ENCODE measurements at places on chromosomes 11 and 22. TPM values are rescaled to one million over a fixed set of nuclear protein-coding genes. Genes with fewer than 3 reads are reported as not detected.

- no peak for DNase-seq
- no peak overlapping the region for H3K27ac ChIP-seq
- no peaks in the 10 kb centered on the region for H3K4me1 ChIP-seq
- H3K36me3 ChIP-seq, result peaks cover 82% of the 10 kb centered on the region
- no peak overlapping the region for H3K4me3 ChIP-seq
These were observed 60.0 kb downstream of the DKK3 start for GRCh38 chr11:11948242-11948947.

ANGPTL5 gene
- total RNA-seq, result not detected

DNA sequence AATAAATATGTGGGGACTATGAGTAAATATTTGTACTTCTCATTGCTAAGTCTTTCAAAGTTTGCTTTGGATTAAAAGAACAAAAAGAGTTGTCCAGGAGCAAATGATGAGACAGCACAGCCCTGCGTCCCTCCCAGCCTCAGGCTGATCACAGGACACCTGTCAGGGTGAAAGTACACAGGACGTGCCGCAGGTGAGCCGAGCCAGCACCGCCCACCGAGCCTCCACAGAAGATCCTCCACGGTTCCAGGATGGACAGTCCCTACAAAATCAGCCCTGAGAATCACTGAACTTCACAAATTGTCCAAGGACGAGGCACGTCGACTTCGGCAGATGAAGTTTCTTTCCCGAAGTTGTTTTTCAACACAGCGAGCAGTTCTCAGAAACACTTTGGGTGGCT, 661.5 kb downstream of the BRD1 start:
- H3K4me3 ChIP-seq, result no peak overlapping the region
- no peaks in the 10 kb centered on the region for H3K36me3 ChIP-seq
- H3K27me3 ChIP-seq, result no peaks in the 10 kb centered on the region
- DNase-seq, result no peak

CNTN5 gene
- not detected for total RNA-seq

GRCh38 chr11:13781153-13781552, 112.7 kb downstream of the FAR1 start:
- H3K27me3 ChIP-seq, result no peaks in the 10 kb centered on the region
- no peaks in the 10 kb centered on the region for H3K36me3 ChIP-seq
- no peaks in the 10 kb centered on the region for H3K4me1 ChIP-seq
- DNase-seq, result no peak
- H3K27ac ChIP-seq, result no peak overlapping the region
- H3K4me3 ChIP-seq, result no peak overlapping the region

DNA sequence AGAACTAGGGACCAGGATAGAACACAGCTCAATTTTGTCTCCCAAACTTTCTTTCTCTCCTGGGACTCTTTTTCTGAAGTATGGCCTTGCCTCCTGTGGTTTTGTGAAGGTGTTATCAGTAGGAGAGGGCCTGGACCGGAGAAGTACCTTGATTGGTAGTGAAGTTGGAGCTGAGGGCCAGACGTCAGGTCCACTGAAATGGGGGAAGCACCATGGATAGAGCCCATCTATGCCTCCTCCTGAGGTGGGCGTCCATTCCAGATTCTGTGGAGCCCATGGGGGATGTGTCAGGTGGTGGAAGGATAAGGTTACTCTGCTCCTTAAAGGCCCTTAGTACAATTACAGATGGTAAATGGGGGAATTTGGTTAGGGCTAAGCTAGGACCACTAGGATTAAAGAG, 109.7 kb downstream of the INSC start:
- H3K27ac ChIP-seq, result no peak overlapping the region
- no peak overlapping the region for H3K4me3 ChIP-seq
- H3K36me3 ChIP-seq, result no peaks in the 10 kb centered on the region
- H3K4me1 ChIP-seq, result no peaks in the 10 kb centered on the region
- peaks cover 2% of the 10 kb centered on the region for H3K27me3 ChIP-seq
- DNase-seq, result no peak

IGF2 gene
- 0.37 TPM for total RNA-seq

UQCC3 gene
- 2.7 TPM for total RNA-seq

MS4A8 gene
- total RNA-seq, result not detected

C11orf87 gene
- total RNA-seq, result not detected

RBMXL2 gene
- total RNA-seq, result not detected

DNA sequence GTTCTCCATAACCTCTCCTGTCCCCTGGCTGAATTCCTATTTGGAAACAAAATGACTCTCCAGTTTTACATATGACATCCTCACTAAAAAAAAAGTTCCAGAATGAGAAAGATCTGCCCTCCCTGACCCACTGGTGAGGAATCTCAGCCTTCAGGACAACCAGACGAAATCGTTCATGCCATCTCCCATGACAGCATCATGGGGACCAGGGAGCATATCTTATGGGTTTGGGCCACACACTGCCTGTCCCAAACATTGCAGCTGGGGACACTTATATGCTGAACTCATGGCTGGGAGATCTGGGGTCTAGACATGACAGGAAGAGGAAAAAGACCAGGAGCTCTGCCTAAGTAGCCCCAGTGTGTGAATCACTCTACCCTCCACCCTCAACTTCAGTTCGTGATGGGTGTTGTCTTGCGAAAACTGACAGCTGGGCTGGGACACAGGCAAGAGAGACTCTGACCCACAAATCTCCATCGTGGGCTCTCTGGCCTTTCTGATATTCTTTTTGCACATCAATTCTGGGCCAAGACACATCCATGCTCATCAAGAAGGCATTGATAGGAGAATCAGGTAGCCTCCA, 102.0 kb downstream of the ZNF280B start:
- no peaks in the 10 kb centered on the region for H3K4me1 ChIP-seq
- peaks cover 22% of the 10 kb centered on the region for H3K27me3 ChIP-seq
- no peak overlapping the region for H3K4me3 ChIP-seq
- no peak overlapping the region for H3K27ac ChIP-seq
- H3K36me3 ChIP-seq, result no peaks in the 10 kb centered on the region

LSP1 gene
- total RNA-seq, result 355 TPM

OR2AT4 gene
- not detected for total RNA-seq

DNA sequence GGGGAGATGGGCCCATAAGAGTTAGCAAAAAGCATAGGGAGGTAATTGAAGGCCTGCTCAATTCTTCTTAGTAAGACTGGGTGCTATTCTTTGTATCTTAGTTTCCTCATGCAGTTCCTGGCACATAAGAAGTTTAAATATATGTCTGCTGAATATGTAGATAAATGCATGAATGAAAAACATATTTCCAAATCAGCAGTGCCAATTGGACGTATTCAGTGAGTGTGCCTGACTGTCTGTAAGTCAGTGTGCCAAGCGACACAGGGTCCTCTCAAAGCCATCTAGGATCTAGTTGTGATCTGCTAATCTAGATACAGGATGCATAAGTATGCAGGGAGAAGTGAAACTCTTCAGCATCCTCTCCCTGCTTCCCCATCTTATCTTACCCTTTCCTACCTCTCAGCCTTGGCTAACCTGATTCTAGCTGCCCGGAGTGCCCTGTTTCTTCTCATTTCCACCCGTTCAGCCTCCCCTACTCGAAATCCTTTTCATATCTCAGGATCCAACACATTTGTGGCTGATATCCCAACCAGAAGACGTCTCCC, 91.1 kb upstream of the SORL1-AS1 start:
- peaks cover 8% of the 10 kb centered on the region for H3K36me3 ChIP-seq
- H3K27ac ChIP-seq, result no peak overlapping the region
- DNase-seq, result no peak
- H3K4me3 ChIP-seq, result no peak overlapping the region

- H3K36me3 ChIP-seq, result peaks cover 4% of the 10 kb centered on the region
- H3K4me3 ChIP-seq, result peak overlapping the region; percentile 26
- DNase-seq, result no peak
These were observed 1.1 kb downstream of the TTLL12 start for GRCh38 chr22:43185860-43186261.

GRCh38 chr11:73154178-73154577, 12.1 kb upstream of the FCHSD2 start:
- H3K4me3 ChIP-seq, result peak overlapping the region; percentile 19
- no peaks in the 10 kb centered on the region for H3K27me3 ChIP-seq
- peak; percentile 30 for DNase-seq
- no peaks in the 10 kb centered on the region for H3K36me3 ChIP-seq
- H3K4me1 ChIP-seq, result peaks cover 55% of the 10 kb centered on the region

DNA sequence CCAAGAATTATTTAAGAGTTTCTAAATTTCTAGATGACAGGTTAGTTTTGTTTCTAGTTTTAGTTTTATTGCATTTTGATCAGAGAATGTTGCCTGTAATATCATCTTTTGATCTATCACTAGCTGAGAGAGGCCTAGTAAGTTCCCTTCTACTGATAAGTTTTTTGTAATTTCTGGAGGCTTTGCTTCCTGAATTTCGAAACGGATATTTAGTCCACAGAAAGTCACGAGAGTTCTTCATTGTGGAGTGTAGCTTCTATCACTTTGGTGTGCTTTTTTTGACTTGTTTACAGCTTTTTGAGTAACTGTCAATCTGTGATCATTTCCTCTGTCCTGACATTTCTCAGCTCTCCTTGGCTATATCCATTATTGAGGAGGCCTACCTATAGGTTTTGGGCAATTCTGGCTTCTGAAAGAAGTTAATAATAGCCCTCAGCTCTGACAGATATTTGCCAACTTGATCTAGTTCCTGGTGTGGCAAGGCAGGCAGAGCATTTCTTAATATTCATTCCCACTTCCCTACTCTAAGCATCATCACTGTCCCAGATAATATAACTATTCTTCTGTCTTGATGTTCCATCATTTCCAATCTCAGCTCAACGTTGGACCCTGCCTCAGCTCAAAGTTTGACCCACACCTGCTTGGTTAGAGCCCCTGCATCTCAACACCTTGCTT, 171.3 kb downstream of the BLID start:
- H3K4me3 ChIP-seq, result no peak overlapping the region
- H3K4me1 ChIP-seq, result no peaks in the 10 kb centered on the region
- no peaks in the 10 kb centered on the region for H3K36me3 ChIP-seq
- H3K27me3 ChIP-seq, result no peaks in the 10 kb centered on the region
- DNase-seq, result no peak
- no peak overlapping the region for H3K27ac ChIP-seq

- no peak for DNase-seq
- H3K27me3 ChIP-seq, result no peaks in the 10 kb centered on the region
- no peaks in the 10 kb centered on the region for H3K4me1 ChIP-seq
- no peaks in the 10 kb centered on the region for H3K36me3 ChIP-seq
These were observed 791.0 kb downstream of the FAM181B start for GRCh38 chr11:81942646-81943045.

- H3K27ac ChIP-seq, result no peak overlapping the region
- no peak for DNase-seq
- no peaks in the 10 kb centered on the region for H3K4me1 ChIP-seq
- no peaks in the 10 kb centered on the region for H3K36me3 ChIP-seq
- H3K4me3 ChIP-seq, result no peak overlapping the region
These were observed 6.8 kb upstream of the OR8B3 start for GRCh38 chr11:124405581-124405980.

PI4KA gene
- total RNA-seq, result 187 TPM

DNA sequence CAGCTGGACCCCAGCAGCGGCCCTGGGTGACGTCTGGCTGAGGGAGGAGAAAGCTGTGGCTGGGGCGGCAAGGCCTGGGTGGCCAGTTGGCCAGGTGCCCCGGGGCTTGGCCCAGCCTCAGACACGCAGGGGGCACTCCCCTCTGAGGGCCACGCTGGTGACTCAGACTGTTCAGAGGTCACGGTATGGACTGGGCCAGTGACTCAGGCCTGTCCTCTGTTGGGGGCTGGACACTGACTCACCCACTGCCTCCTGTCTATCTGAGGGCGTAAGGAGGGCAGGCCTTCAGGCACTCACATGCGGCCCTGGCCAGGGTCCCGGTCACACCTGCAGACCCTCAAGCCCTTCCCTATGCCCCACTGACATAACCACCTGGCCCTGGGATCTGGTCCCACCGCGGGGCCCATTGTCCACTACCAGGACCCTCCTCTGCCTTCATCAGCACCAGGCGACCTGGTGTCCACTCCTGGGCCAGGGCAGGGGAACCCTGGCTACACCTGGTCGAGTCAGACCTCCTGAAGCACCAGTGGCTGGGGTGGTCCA, 3.7 kb upstream of the MUC5AC start:
- H3K4me1 ChIP-seq, result peaks cover 8% of the 10 kb centered on the region
- H3K27me3 ChIP-seq, result no peaks in the 10 kb centered on the region
- no peaks in the 10 kb centered on the region for H3K36me3 ChIP-seq
- no peak overlapping the region for H3K27ac ChIP-seq

DNA sequence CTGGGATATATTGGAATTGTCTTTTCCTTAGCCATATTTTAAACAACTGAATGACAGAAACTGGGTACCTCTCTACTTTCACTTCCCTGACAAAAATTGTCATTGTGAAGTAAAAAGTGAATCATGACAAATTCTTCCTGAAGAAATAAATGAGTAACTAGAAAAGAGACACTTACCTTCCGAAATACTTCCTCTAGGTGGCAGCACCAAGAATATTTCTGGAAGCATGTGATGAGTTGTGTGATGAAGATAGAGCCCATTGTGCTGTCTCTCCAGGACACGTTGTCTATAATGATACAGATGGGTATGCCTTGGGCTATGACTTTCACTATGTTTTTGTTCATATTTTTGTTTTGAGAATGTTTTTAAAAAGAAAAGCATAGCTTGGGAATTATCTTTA, 21.5 kb downstream of the CASP4 start:
- no peak overlapping the region for H3K4me3 ChIP-seq
- no peaks in the 10 kb centered on the region for H3K27me3 ChIP-seq
- H3K27ac ChIP-seq, result no peak overlapping the region
- H3K36me3 ChIP-seq, result peaks cover 79% of the 10 kb centered on the region
- no peaks in the 10 kb centered on the region for H3K4me1 ChIP-seq

GRCh38 chr11:9139628-9140357, 48.4 kb upstream of the SCUBE2 start:
- H3K27me3 ChIP-seq, result no peaks in the 10 kb centered on the region
- peaks cover 21% of the 10 kb centered on the region for H3K36me3 ChIP-seq
- peaks cover 3% of the 10 kb centered on the region for H3K4me1 ChIP-seq
- H3K27ac ChIP-seq, result no peak overlapping the region
- DNase-seq, result no peak

DNA sequence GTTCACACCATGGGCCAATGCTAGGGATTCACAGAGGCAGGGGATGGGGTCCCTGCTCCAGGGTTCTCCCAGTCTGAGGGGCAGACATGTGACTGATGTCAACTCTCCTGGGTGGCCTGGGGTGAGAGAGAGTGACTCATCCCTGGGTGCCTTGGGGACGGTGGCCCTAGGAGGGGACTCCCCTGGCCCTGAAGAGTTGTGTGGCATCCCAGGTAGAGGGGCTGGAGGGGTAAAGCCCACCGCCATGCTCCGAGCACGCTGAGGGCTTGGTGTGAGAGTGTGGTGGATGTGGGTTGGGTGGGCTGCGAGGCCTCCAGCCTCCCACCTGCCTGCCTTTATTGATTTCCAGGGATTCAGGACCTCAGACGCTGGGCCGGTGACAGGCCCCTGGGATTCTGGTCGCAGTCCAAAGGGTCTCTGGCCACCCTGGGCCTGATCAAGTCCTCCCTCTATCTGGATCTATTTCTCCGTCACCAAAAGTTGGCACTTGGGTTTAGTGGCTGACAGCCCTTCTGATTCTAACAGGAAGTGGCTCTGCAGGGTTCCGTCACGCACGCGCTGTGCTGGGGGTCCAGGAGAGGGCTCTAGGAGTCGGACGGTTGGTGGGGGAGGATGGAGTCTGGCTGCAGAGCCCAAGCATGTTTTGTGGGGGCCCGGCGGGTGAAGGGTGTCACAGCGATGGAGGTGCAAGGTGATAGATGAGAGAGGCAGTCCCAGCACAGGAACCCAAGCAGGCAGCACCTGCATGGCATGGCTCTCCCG, 27.3 kb upstream of the WNT7B start:
- DNase-seq, result no peak
- no peak overlapping the region for H3K27ac ChIP-seq
- peaks cover 36% of the 10 kb centered on the region for H3K27me3 ChIP-seq
- no peaks in the 10 kb centered on the region for H3K4me1 ChIP-seq

KREMEN1 gene
- 0.25 TPM for total RNA-seq

KCTD14 gene
- total RNA-seq, result 0.23 TPM
